ENCODE measurements at places on chromosomes 5 and 9.

GRCh38 chr5:38479315-38479904 is 77.0 kb downstream of the LIFR start:
- DNase-seq: no peak

DNA sequence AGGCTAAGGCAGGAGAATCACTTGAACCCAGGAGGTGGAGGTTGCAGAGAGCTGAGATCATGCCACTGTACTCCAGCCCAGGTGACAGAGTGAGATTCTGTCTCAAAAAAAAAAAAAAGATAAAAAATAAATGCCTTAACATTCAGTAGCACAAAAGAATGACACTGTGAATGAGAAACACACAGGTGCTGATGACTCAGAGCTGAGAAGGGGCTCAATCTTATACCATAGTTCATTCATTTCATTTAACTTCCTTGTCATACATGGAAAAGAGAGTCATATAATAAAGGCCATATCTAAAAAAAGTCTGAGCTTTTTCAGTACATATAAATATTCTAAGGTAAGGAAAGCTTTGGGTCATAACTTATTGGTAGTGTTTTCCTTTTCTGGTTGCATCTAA is 40.6 kb downstream of the WWC1 start:
- DNase-seq: no peak

DNA sequence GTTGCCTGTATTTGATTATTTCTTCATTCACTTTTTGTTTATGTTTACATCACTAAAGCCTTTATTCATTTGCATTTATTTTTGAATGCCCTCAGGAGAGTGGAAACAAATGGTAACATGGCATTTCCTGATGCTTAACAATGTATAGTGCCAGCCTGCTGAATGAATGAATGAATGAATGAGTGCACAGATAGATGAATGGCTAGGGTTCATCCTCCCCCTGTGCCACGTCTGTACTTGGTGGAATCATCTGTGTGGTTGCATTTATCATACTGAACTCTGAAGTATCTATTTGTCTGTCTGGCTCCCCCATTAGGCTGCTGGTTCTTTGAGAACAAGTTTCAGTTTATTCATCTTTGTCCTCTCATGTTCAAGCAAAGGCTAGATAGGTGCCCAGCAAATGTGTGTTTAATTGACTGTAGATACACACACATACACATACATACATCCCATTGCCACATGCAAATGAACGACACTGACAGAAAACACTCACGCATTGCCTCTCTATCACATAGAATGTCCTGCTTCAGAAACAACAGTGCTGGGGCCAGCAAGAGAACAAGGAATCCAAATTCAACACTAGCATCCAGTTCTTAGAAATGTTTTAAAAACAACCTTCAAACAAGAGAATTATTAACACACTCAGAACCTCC is 150.4 kb downstream of the PAPPA start:
- no peak for DNase-seq

DNA sequence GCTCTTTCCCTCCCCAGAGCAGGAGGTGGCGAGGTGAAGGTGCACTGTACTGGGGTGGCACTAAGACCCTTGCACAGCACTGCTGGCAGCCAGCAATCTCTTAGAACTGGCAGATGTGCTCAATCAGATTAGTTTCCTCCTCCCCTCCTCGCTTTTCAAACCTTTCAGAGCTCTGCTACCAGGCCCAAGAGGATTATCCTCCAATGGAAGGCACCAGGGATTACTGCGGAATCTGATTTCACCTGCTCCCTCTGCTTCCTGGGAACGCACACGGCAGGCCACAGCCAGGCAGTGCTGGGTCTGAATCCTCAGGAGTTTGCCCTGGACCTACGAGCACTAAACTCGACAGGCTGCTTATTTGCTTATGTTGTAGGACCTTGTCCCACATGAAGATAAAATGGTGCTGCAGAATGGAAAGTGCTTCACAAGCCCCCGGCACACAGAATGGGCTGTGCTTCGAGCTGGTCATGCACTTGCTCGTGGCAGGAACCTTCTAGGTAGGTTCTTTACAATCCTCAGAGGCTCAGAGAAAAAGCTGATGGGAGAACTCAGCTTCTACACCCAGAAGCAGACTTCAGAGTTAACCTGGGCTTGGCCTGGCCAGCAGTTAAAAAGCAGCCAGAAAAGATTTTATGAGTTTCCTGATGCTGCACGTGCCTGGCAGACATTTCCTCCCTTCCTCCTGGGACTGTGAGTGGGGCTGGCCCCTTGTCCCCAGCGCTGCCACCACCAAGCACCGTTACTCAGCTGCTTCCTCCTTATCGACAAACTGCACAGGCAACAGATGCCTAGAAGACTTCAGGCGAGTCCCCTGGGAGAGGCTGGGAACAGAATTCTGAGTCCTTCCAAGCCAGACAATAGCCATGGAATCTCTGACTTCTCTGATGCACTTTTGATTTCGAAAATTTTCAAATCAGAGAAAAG is 33.1 kb downstream of the FABP6 start:
- no peak for DNase-seq

DNA sequence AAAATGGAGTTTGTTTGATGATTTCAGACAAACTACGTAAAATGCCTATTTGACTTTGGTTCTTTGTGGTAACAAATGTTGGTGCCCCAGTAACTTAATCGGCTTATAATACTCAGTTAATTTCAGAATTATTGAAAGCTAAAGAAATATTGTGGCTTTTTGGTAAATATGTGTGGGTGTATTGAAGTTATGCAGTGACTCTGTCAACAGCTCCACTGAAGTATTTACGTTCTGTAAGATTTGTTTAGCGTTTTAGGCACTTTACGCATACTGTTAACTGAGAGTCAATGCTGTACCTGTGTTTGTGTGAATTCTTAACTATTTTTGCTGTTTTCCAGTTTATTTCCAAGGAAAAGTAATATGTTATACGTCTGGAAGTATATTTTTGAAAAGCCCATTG is 2.2 kb downstream of the RAD23B start:
- DNase-seq: no peak

- no peak for DNase-seq
Measured at GRCh38 chr9:130149654-130150286, 22.4 kb upstream of the NCS1 start.

DNA sequence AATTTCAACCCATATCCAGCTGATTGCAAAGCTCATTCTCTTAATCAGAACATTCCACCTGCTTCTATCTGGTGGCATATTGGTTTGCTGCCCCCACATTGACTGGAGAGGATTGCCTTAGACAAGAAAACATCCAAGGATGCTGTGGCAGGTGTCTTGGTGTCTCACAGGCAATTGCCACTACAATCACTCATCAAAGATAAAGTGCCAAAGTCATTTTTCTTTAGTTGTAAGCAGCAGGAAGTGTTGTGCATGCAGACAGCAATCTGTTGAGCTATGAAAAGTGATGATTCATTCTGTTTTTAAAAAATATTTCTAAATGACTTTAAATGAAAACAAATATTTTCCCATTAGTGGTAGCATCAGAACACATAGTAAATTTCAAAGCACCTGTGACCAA is 53.9 kb downstream of the CDH6 start:
- no peak for DNase-seq

DNA sequence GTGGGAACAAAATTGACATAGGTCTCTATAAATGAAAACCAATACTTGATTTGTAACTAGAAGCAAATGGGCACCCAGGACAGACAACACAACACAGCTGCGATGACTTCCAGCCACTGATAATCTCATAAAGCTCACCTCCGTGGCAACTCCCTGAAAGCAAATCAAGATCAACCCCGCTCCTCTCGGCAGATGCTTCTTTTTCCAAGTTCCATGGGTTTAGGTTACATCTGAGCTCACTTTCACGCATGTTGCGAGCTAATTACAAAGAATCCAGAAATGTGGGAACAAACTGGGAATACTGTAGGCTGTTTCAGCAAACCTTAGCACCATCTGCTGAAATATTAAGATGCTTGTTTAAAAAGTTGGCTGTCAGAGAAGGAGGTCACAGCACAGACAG is 153.9 kb downstream of the ELAVL2 start:
- no peak for DNase-seq

DNA sequence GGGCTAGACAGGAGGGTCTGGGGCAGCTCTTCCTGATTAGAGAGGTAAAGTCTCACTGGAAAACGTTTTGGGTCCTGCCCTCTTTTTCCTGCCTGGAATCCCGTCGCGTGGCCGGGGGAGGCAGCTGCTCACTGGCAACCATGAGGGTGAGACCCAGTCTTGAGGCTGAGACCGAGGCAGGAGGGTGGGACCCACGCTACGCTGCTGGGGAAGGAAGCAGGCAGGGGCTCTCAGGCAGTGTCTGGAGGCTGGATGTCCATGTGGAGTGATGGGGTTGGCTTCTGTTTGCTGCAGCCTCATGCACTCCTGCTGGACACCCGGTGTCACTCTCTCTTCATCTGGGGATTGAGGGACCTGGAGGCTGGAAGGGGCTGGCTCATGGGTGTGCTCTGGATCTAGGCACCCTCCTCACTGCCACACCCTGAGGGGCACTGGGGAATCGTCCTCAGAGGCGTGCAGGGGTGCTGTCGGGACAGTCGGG is 11.3 kb upstream of the SLC2A6 start:
- DNase-seq: no peak

GRCh38 chr5:103247118-103247517 is 11.4 kb upstream of the MACIR start:
- no peak for DNase-seq

DNA sequence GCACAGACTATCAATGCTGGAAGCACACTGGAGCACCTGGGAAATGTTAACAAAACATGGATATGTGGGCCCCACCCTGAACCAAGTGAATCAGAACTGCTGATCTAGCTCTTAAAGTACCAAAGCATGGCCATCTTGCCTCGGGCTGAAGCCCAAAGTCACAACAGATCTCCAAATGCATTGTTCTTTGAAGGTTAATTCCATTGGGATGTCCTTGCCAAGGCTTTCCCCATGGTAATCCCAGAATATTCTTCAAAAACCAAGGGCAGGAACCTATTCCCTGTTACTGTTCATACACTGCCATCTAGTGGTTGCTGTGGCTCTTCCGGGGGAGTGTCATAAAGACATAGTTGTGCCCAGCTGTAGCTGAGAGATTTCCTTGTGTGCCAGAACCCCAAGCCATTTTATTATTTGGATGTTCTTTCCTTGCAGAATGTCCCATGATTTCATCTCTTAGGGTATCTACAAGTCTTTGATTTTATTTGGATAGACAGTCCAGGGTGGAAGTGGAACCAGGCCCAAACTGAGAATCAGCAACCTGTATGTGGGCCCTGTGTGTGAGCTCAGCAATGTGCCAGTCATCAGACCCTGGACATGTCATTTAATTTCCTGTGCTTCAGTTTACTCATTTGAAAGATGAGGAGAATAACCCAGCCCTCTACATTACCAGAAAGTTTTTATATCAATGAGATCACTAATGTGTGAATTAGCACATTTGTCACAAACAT is 290.0 kb downstream of the ACTL7B start:
- DNase-seq: peak; percentile 74

DNA sequence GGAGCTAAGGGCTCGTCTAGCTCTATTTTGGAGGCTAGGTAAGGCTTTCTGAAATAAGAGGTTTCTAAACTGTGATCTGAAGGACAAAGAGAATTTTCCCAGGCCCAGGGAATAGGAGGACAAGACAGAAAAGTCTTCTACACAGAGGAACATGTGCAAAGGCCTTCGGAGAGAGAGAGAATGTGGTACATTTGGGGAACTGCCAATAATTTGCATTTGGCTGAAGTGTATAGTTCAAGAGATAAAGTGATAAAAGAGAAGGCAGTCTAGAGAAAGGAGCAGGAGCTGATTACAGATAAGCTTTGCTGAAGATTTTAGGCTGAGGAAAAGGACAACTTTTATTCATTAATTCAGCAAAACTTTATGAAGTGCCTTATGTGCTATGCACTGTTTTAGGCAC is 214.4 kb upstream of the ELL2 start:
- DNase-seq: no peak

DNA sequence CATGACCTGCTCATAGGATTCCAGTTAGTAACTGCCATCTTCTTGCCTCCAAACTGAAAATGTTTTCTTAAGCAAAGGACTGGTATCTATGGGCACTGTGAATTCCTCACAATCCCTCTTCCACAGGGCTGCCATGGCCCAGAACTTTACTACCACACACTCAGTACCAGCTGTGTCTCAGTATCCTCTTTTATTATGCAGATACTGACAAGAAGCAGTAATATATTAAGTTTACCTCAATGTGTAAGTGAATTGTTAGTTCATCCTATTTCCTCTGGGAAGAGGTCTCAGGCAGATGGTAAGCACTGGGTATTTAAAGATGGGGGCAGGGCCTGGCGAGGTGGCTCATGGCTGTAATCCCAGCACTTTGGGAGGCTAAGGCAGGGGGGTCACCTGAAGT is 320.8 kb upstream of the RFX3 start:
- no peak for DNase-seq

GRCh38 chr5:167576126-167576525 is 715.3 kb upstream of the WWC1 start:
- DNase-seq: no peak

DNA sequence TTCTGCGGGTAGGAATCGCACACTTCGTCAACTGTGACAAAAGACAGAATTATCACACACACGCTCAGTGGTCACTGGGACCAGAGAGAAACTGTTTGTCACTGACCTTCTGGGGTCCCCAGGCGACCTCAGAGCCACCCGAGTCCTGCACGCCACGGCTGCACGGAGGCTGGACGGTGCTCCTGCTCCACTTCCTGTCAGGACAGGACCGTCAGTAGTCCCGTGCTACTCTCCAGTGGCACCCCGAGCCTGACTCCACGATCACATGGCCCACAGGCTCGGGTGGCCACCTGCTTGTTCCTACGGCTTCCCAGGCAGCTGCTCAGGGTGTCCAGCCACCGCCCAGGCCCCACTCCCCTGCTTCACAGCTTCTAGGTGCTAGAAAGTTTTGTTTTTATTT is 17.9 kb downstream of the MRNIP start:
- DNase-seq: no peak

- DNase-seq: no peak
Measured at GRCh38 chr9:135555203-135555602, 6.4 kb upstream of the PAEP start.

- no peak for DNase-seq
Measured at GRCh38 chr9:94212531-94212930, 46.6 kb upstream of the ZNF169 start.

- peak; percentile 25 for DNase-seq
Measured at GRCh38 chr5:40991168-40991980, 79.8 kb downstream of the MROH2B start.

GRCh38 chr5:98314292-98314691 is 459.2 kb upstream of the RGMB start:
- DNase-seq: peak; percentile 91

DNA sequence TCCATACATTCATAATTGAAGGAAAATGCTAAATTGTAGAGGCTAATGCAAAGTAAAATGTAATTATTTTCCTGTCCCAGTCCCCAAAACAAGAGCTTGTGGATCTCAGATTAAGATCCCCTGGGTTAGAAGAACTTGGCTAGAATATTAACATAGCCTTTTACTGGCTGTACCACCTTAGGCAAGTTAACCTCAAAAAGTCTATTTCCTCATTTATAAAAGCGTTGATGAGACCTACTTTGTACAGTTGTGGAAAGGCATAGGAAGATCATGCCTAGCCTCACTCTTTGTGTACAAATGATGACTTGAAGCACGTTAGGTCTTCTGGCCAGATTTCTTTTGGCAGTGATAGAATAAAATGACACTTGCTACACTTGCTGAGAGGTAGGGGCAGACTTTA is 97.2 kb downstream of the F2RL2 start:
- DNase-seq: no peak

Data from HS-5 (cell line).